ENCODE measurements at places on chromosomes 5 and 9.

GRCh38 chr9:76166526-76166925, 227.7 kb downstream of the RFK start:
- no peak for DNase-seq

- DNase-seq, result no peak
Measured at GRCh38 chr5:104189909-104190308, 627.3 kb upstream of the NUDT12 start.

DNA sequence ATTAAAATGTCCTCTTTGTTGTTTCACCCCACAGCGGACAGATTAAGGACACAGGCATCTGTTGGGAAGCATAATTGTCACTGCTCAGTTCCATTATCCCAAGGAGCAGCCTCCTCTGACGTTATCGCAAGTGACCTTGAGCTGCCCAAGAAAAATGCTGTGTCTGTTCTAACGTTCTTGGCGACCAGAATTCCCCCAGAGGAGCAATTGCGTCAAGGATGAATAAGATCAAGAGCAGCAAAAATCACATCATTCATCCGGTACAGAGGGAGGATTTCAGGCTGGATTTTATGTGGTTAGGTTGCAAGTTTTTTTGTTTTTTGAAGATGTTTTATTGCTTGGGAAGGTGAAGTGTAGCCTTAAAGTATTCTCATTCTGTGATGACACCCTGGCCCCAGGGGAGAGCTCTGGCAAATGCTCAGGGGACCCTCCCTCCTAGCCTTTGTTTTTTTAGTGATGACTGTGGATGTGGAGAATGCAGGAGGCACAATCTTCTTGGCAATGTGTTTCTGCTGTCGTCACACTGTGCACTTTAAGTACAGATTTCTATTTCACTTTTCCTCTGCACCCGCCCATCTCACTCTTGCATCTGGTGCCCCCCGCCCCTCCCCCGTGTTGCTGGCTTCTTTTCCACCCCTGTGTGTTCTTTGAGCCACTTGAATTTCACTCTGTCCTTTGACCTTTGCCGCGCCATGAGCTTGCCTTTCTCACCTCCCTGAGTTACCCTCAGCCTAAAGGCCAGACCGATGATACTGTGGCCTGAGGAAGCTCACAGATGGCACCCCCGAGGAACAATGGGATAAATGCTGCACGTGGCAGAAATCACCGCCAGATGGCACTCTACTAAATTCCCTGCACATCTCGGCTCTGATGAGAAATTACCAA, 308.5 kb downstream of the RAB3C start:
- DNase-seq, result peak; percentile 78

GRCh38 chr9:116646661-116647514, 40.2 kb upstream of the TRIM32 start:
- no peak for DNase-seq

- no peak for DNase-seq
Measured at GRCh38 chr5:69502767-69503488, 10.3 kb downstream of the OCLN start.

GRCh38 chr5:89065919-89066318, 182.9 kb upstream of the MEF2C start:
- no peak for DNase-seq

- DNase-seq, result no peak
Measured at GRCh38 chr9:88660611-88661010, 125.6 kb downstream of the NXNL2 start.
